Neural crest cell (in vitro differentiated cells): ENCODE measurements at places on chromosomes 5 and 9. TPM values are rescaled to one million over a fixed set of nuclear protein-coding genes. Genes with fewer than 3 reads are reported as not detected.

The C9 gene
- total RNA-seq = not detected in 2 replicates

The FOXE1 gene
- total RNA-seq = 0.09 TPM in 1 of 2 replicates, not detected in the other

The TEX53 gene
- total RNA-seq = not detected in 2 replicates

The POLK gene
- total RNA-seq = 19.7 and 20.0 TPM in 2 replicates

DNA sequence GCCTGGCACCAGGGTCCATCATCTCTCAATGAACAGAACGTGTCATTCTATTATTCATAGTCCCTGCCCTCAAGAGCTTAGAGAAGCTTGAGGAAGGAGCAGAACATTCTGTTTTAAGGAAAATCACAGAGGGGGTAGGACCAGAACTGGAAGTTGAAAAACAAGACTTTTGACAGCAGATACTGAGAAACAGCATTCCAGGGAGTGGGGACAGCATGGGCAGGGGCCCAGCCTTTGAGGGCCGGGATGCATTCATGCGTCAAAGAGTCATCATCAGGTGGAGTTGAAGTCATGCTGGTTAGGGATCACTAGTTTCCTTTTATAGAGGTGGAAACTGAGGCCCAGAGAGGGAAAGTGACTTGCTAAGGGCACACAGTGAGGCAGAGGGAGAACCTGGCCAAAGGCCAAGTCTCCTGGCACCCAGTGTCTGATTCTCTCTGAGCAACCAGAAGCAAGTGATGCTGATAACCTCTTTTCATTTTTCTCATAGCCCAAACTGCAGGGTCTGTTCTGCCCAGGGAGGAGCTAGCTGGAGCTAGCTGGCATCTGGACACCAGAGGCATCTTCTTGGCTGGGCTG lies 41.5 kb upstream of the STXBP1 start:
- DNase-seq = no peak

- DNase-seq = no peak
Observed at GRCh38 chr5:136639616-136640015, 274.3 kb upstream of the TRPC7 start.

DNA sequence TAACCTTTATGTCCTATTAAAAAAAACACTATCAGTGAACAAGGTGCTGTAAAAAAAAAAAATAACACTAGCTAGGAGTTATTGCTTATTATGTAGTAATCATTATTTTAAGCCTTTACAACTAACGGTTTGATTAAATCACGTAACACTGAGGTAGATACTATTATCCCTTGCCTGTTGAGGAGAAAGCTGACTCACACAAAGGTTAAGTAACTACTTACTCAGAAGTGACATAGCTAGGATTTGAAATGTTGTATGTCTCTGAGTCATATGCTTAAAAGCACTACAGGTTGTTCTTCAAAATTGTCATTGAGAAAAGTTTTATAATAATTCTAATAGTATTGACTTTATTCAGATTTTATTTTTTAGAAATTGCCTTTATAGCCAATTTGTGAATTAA lies 8.8 kb downstream of the TENT2 start:
- DNase-seq = no peak

GRCh38 chr9:20442461-20443319 lies 179.6 kb downstream of the MLLT3 start:
- DNase-seq = no peak

- no peak for DNase-seq
Observed at GRCh38 chr5:100406640-100407039, 128.5 kb upstream of the FAM174A start.
